ENCODE measurements at places on chromosomes 6 and 20.

DNA sequence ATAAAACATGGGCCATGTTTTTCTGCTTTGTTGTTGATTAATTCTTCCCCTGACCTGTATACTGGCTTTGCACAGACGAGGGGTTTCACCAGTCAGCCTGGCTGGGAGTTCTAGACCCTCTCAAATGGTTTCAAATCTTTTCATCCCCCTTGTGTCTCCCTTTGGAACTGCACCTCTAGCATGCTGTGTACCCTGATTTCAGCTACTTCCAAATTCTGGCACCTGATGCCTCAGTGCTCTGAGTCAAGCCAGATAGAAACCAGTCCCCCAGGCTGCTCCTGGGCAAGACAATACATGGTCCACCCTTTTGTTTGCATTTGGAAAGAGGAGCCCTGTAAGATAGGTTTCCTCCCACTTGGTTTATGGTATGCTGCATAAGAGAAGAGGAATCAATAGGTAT is 290.2 kb downstream of the BTBD3 start:
- peak; percentile 1 for DNase-seq

DNA sequence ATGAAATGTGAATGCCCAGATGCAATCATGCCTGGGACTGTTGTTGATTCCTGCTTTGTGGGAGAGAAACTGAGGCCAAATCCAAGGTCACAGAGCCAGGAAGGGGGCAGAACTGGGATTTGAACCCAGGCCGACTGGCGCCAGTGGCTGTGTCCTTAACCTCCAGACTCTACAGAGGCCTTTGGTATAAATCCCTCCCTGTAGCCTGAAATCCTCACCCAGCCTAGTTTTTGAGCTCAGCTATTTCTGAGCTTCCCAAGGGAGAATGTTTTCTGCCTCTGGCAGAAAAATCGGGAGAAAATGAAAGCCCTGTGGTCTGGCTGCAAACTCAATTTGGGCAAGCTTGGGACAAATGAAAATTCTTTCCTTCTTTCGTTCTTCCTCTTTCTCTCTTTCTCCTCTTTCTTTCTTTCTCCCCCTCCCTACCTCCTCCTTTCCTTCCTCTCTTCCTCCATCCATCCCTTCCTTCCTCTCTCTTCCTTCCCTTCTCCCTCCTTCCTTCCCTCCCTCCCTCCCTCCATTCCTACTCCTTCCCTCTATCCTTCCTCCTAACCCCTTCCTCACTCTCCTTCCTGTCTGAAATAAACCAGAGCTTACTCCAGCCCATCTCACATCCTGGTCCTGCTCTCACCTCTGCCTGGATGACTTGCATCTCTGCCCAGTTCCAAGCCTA is 34.9 kb downstream of the SNAI1 start:
- DNase-seq, result no peak

DNA sequence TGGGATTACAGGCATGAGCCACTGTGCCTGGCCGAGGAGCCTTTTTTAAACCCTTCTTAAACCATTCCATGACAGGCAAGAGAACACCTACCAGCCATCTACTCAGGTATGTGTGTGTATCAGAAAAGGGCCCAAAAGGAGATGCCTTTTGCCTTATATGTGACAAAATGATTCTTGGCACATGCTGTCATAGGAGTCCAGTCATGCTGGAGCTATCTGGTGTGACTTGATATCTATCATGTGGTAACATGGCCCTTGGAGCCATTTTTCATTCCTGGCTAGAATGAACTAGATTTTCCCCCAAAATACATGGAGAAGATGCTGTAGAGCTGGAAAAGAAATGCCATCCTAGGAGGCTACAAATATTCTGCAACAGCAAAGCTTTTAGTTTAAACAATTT is 129.1 kb downstream of the DST start:
- DNase-seq, result no peak

GRCh38 chr6:46022106-46022948 is 6.7 kb upstream of the CLIC5 start:
- DNase-seq, result no peak

DNA sequence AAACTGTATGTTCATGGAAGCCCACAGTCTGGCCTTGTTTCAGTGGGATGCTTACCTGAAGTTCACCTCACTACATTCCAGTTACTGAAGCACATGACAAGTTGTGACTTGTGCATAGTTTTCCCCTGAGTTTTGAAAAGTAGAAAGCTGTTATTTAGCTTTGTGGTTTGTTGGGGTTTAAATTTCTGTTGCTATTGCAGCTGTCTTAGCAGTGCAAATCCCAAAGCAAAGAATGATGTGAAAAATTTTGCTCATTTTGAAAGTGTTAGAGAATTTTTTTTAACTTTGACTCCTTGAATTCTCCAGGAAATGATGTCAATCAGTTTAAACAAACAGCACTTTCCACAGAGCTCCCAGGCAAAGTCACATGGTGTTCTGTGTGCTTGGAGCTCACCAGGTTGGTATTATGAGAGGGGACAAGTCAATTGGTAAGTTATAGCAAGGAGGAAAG is 268.4 kb downstream of the ADGRG6 start:
- DNase-seq, result no peak

GRCh38 chr20:15199698-15200097 is 862.3 kb upstream of the FLRT3 start:
- no peak for DNase-seq

DNA sequence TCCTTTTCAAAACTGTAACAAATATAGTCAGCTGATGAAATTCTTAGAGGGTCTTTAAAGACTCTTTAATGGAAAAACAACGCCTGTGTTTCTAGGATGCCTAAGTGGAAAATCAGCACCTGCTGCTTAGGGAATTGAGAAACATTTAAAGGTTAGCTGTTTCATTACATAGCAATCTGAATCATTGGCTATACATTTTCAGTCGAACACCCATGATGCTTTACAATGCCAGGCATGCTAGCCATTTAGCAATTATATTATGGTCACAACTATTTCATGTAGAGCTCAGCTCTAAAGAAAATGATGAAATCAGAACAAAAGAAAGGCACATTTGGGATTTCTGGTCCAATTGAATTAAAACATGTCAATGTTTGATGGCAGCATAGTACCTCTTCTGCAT is 270.3 kb upstream of the SYNCRIP start:
- no peak for DNase-seq

DNA sequence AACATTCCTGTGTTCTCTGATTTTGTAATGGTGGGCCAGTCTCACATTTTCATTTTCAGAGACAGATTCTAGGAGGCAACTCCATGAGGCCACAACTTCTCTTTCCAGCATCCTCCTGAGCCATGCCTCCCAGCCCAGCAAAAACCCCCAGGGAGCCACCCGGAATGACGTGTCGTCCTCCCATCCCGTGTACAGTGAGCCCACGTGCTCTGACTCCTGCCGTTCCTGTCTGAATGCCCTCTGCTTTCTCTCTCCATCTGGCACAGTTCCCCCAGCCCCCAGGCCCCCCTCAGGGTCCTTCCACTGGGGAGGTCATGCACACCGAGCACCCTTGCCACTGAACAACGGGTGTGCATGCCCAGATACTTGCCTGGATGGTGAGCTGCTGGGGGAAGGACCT is 38.0 kb downstream of the C20orf203 start:
- no peak for DNase-seq

GRCh38 chr20:8367689-8368088 is 235.6 kb downstream of the PLCB1 start:
- no peak for DNase-seq

- DNase-seq, result no peak
Measured at GRCh38 chr20:49186535-49187329, 1.4 kb downstream of the STAU1 start.

DNA sequence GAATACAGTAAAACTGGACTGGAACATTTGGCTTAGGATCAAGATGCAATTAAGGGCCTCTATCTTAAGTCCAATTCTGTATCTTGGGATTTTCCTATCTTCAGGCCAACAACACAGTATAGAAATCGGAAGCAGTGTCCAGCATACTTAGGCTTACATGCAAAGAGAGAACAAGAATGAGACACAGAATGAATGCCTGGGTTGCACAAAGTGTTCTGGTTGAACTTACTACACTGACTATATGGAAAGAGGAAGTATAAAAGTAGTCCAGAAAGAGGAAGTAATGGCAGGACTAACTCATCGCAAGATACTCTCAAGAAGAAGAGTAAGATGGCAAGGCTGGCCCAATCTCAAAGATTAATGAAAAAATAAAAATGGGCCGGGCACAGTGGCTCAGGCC is 87.6 kb downstream of the BTBD9 start:
- no peak for DNase-seq
